ENCODE measurements at places on chromosomes 5 and 9. TPM values are rescaled to one million over a fixed set of nuclear protein-coding genes. Genes with fewer than 3 reads are reported as not detected.

- DNase-seq: no peak
These were observed 240.3 kb upstream of the TRPC7 start for GRCh38 chr5:136605638-136606037.

- no peak for DNase-seq
These were observed 26.2 kb upstream of the LAMC3 start for GRCh38 chr9:130982636-130983358.

The MXD3 gene
- 26.8 TPM for polyA plus RNA-seq

- no peak for DNase-seq
These were observed 767 bp upstream of the ZDHHC11 start for GRCh38 chr5:851553-851952.

DNA sequence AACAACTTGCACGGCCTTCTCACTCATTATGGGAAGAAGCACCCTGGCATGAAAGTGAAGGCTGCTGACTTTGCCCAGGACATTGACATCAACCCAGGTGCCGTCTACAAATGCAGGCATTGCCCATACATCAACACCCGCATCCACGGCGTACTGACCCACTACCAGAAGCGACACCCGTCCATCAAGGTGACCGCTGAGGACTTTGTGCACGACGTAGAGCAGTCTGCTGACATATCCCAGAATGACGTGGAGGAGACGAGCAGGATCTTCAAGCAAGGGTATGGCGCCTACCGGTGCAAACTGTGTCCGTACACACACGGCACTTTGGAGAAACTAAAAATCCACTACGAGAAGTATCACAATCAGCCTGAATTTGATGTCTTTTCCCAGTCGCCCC, 65.4 kb downstream of the ZNF462 start:
- DNase-seq: no peak

DNA sequence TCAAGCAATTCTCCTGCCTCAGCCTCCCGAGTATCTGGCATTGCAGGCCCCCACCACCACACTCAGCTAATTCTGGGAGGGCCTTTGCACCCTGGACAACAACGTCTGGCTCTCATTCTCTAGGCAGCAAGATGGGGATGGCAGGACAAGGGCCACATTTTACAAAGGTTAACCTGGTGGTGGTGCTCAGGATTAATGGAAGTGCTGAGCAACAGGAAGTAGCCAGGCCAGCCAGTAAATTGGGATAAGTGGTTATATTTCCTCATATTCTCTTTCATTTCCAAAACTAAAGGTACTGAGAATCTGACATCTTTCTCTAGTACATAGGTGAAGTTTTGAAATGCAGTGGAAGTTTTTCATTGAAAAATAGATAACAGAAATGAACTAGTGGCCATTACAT, 24.7 kb upstream of the ASPN start:
- no peak for DNase-seq

The PCDHA3 gene
- polyA plus RNA-seq: 0.64 TPM

The CDO1 gene
- 23.3 TPM for polyA plus RNA-seq

The ANKRD18B gene
- polyA plus RNA-seq: 1.7 TPM

The RNF183 gene
- polyA plus RNA-seq: 6.1 TPM

The OR1J2 gene
- polyA plus RNA-seq: not detected

DNA sequence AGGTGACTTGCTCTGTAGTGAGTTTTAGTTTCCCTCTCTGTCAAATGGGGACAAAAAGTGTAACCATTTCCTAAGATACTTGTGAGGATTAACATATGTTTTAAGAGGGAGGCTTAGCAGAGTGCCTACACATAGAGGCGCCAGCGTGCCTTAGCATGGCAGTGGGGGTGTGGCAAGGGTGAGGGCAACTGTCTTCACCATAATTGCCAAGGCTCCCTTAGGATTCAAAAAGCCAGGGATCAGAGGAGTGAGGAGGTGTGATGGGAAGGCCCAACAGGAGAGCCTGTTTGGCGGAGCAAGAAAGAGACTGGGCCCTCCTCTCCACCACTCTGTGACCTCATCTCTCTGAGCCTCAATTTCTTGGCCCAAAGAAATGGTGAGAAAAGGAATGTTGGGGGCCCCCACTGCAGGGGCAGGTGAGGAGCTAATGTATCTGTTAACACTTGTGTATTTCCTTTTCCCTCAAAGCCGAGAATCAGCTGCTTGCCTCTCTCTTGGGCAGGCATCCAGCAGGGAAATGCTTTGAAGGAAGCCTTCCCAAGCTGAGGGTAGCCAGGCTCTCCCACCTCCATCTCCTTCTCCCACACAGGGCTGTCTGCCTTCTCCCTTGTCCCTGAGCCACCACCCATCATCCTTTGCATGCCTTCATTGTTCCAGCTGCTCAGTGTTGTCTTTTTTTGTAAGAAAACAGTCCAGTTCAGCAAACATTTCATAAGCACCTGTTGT, 76.0 kb downstream of the DAB2IP start:
- no peak for DNase-seq

The UBAP2 gene
- 33.6 TPM for polyA plus RNA-seq

DNA sequence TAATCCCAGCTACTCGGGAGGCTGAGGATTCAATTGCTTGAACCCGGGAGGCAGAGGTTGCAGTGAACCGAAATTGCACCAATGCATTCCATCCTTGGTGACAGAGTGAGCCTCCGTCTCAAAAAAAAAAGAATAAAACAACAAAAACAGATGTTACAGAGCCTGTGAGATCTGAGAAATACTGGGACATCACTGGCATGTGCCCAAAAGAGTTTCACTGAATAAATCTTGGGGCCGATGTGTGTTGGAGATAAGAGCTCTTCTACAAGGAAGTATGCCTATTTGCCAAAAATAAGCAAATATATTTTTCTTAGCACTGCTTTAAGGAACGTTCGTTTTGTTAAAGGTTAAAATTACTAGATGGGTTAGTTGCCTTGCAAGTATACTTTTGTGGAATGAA, 55.1 kb downstream of the KIAA1958 start:
- no peak for DNase-seq

Measured in left renal cortex interstitium (tissue), 4 donors.